Activated CD4-positive, alpha-beta T cell treated with anti-CD3 and anti-CD28 coated beads for 48 hours (primary cell): ENCODE measurements at places on chromosomes 6 and 20.

GRCh38 chr6:28900577-28901256 is 23.1 kb downstream of the TRIM27 start:
- DNase-seq, result no peak

- no peak for DNase-seq
These were observed 57.1 kb upstream of the MAP7 start for GRCh38 chr6:136607204-136607931.

DNA sequence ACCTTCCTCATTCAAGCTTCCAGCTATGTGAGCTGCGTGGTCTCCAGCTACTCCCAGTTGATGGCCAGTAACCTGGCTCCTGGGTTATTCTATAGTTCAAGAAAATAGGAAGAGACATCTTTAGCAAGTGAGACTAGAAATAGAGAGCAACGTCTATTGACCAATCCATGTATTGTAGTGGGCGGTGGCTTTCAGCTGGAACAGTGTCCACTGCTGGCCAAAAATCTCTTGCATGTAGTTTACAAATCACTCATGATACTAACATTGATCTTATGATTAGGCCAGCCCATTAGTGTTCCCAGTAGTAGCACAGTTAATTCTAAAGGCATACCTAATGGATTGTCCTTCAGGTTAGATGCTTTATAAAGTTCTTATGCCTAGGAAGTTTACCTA is 58.9 kb upstream of the SCP2D1 start:
- no peak for DNase-seq

DNA sequence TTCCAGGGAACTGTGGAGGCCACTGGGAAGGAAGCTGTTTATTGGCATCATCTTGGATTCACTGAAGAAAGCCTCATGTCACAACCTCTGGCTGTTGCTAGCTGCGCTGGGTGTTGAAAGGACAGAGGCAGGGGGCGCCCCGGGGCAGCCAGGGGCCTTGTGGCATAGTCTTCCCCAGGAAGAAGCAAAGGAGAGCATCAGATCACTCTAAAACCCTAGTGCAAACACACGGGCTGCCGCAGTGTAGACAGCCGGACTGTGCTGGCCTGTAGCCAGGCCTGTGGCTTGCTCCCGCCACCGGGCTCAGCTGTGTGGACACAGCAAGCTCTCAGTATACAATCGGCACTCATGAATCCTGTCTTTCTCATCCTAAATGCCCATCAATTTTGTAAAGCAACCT is 23.8 kb upstream of the SMOC2 start:
- no peak for DNase-seq

- DNase-seq, result no peak
These were observed 21.4 kb upstream of the PAQR8 start for GRCh38 chr6:52340603-52340880.

DNA sequence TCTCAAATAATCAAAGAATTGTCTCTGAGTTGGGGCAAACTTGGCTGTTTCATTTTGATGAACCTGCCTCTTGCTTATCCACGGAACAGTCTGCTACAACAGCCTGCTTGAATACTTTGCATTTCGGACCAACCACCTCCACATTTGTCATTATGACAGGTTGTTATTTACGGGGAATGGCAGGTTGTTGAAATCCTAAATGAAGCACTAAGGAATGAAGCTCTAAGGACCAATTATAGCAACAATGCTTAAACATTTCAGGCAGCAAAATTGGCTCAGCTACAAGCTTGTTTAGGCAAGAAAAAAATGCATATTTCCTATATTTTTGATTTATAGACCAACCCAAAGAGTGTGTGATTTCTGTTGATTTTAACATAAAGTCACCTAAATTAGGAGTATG is 84.5 kb downstream of the MAP3K7 start:
- no peak for DNase-seq

DNA sequence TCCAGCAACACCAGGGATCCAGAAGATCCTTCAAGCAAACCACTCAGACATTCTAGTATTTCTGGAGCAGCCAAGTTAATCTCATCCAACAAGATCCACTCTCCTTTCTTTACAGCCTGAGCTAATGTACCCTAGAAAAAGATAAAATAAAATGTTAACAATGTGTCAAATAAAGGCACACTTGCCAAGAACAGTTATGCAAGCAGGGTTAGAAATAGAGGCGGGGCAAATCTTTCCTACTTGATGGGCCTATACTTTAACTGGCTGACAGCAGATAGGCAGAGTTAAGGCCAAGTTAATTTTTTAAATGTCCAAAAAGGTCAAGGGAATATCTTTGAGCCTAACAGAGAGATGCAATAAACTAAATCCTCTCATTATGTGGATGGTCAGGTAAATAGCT is 60.8 kb downstream of the MDN1 start:
- DNase-seq, result no peak

DNA sequence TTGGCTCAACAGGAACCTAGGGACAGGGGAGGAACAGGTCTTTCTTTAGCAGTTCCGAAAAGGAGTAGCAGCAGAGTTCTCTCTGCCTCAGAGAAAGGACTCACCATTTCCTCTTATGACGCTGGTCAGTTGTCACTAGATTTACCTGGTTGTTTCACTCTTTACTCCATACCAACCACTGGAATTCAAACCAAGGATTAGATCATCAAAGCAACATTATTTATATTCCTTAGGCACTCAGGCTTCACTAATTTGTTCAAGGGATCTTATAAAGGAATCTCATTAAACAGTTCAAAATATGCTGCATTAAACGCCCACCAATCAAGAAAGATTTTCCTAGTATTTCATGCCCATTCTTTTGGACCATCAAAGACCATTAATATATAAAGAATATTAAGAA is 1129.5 kb upstream of the MAP3K7 start:
- DNase-seq, result no peak

DNA sequence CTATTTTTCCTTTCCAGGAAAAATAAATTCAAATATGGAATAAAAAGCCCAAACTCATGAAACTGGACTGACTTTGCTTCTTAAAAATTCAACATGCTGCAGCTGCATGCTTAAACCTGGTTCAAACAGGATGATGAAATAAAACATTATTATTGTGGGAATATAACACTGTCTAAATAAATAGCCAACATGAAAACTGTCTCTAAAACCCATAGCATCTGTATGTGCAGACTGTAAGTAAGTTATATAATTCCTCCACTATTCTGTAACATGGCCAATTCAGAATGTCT is 30.4 kb upstream of the AHI1 start:
- DNase-seq, result no peak

- no peak for DNase-seq
These were observed 205.5 kb downstream of the ARHGAP18 start for GRCh38 chr6:129504456-129504855.

GRCh38 chr6:32097364-32097763 is 11.8 kb downstream of the TNXB start:
- DNase-seq, result no peak

DNA sequence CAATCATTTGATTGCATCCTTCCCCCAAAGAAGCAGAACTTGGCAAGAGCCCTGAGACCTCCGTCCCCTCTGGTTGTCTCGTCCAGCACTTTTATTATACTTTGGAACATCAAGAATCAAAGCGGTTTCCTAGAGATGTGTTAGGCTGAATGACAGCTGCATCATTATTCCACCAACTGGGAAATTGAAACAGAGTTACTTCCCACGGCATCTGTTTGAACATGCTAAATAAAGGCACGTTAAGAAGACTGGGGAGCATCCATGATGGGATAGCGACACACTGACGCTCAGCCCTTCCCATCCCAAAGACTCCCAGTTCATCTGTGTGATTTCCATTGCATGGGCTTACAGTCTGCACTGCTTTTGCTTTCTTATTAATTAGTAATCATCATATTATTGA is 147.8 kb downstream of the TBC1D7 start:
- DNase-seq, result no peak

GRCh38 chr6:86723729-86724128 is 213.6 kb upstream of the HTR1E start:
- DNase-seq, result no peak

- DNase-seq, result no peak
These were observed 113.2 kb downstream of the CEBPB start for GRCh38 chr20:50303573-50304500.

DNA sequence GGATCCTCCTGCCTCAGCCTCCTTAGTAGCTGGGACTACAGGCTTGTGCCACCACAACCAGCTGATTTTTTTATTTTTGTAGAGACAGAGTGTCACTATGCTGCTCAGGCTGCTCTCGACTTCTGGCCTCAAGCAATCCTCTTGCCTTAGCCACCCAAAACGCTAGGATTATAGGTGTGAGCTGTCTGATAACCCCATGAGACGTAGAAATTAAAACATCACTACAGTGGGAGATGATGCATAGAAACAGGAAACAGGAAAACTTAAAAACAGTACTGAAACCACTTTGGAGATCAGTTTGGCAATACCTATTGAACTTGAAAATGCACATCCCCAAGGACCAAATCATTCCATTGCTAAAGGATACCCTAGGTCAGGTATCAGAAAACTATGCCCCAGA is 10.8 kb downstream of the SENP6 start:
- DNase-seq, result no peak

DNA sequence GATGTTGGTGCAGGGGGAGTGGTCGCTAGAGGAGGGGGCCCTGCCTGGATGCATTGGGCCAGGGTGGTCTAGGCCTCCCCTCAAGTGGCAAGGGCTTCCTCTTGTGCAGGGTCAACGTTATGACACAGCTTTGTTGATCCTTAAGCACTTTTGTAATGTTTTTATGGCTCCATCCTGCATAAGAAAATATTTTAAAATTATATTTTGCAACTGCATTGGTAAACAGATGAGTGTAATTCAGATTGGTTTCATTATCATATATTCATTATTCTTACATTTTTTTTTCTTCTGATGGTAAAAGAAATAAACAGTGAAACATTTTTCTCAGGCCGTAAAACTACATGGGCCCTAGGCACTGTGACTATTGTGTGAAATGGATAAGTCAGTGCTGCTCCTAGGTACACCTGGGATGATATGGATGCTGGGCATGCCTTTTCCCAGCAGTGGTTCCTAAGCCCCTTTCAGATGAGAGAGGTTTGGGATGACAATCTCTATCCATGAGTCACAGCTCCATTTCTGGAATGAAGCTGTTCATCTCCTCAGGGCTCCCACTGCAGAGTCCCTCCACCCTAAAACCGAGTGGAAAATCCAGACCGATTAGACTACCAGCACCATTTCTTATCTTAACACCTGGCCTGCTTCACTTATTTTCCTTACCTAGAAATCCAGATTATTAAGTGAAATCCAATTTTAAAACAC is 5.8 kb upstream of the SIM1 start:
- no peak for DNase-seq

DNA sequence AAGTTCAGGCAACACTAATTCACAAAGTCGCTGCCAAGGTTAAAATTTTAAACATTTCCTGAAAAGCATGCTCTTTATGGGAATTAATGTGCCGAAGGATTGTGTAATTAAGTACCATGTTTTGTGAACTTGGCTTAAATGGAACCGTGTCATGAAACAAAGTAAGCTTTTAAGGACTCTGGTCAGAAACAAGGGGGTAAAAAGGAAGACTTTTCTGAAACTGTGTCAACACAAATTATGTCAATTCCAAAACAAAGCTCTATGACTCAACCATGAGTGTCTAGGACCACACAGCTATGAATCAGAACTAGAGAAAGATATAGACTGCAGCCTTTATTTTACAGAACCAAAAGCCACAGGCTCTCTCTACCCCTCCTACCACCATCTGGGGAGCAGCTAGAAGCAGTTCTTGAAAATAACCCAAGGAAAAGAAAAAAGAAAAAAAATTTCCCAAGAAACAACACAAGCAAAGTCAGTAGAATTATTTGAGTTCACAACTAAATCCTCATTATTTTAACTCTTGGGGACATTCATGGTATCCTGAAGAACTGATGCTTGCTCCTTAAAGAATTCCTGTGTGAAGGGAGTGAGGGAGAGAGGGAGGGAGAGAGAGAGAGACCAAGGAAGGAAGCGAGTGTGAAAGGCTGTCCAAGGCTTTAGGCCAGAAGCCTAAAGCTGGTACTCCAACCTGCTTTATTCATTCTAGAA is 81.9 kb downstream of the ZMYND8 start:
- peak; percentile 43 for DNase-seq

GRCh38 chr20:25277051-25277801 is 29.3 kb downstream of the PYGB start:
- DNase-seq, result peak; percentile 1

DNA sequence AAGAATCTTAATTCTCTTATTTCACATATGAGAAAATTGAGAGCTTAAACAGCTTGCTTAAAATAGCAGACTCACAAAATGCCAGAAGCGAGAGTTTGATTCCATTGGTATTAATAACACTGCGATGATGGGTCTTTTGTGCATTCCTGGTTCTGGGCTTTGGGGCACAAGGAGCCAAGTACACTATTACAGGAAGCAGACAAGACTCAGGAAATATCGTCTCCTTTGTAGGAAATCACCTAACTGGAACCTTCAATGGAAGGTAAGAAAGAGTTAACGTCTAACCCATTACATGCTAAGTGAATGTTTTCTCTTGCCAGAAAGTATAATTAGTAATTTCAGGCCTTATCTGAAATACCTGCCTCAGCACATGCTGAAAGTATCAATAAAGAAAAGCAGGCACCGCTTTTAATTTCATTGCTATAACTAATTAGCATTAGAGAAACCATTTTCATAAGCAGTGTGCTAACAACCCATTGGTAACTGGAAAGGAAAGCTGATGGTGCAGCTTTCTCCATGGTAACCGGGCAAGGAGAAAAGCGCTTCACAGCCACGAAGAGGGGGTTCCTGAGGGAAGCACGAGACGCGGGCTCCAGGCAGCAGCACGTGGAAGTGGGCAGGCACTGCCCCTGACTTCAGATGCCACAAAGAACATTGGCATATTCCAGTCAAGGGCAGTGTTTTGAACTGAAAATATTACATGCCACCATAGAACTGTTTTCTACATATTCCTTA is 206.7 kb upstream of the AGPAT4 start:
- DNase-seq, result no peak
